ENCODE measurements at places on chromosomes 6 and 20.

GRCh38 chr20:62212299-62212698 lies 7.8 kb downstream of the HRH3 start:
- no peak for DNase-seq

DNA sequence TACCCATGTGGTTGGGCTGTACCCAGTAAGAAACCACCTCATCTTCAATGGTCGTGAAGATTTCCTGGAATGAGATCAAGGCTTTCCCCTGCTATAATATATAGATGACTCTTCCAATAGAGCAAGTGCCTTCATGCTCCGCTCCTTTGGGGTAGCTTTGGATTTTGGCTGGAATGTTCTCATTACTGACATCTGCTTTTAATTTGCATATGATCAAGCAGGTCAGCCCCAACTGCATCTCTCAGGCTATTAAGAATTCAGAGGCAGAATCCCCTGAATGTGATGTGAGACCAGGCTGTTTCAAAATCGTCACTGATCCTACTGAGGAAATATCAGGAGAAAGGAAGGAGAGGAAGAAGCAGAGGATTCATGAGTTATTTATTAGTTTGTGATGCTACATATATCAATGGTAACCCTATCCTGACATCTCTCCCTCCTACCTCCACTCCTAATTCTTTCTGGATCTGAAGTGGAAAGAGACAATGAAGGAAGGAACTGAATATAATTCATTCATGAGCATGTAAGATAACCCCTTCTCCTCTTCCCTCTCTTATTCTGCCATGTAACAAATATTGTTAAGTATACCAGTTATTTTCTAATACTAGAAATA lies 47.6 kb upstream of the FUCA2 start:
- no peak for DNase-seq

DNA sequence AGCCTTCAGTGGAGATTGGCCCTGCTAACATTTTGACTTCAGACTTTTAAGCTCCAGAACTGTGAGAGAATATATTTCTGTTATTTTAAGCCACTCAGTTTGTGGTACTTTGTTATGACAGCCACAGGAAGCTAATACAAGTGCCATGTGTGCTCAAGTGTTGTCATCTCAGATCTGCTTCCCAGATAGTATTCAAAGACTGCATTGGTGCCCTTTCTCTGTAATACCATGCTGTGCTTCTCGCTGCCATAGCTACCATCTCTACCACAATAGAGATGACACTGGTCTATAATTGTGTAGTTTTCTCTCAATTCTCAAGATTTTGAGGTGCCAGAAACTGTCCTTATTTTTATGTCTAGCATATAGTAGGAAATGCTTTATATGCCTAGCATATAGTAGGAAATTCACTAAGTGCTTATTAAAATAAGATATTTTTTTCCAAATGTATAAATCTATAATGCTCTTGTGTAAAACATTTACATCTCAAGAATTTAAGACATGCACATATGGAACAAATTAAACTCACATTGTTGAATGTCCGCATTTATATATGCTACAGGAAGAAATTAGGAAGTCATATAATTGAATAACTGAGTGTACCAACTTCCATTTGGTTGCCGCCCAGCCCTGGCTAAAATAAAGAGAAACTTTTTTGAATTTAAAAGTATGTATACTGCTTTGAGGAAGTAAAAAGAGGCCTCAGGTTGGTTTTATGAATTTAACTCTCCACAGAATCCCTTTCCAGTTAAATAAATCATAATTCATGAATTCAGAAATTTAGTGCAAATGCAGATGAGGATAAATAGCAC lies 77.6 kb downstream of the TPBG start:
- no peak for DNase-seq

- no peak for DNase-seq
These were observed 594 bp downstream of the ARFGEF3 start for GRCh38 chr6:138162111-138162954.

DNA sequence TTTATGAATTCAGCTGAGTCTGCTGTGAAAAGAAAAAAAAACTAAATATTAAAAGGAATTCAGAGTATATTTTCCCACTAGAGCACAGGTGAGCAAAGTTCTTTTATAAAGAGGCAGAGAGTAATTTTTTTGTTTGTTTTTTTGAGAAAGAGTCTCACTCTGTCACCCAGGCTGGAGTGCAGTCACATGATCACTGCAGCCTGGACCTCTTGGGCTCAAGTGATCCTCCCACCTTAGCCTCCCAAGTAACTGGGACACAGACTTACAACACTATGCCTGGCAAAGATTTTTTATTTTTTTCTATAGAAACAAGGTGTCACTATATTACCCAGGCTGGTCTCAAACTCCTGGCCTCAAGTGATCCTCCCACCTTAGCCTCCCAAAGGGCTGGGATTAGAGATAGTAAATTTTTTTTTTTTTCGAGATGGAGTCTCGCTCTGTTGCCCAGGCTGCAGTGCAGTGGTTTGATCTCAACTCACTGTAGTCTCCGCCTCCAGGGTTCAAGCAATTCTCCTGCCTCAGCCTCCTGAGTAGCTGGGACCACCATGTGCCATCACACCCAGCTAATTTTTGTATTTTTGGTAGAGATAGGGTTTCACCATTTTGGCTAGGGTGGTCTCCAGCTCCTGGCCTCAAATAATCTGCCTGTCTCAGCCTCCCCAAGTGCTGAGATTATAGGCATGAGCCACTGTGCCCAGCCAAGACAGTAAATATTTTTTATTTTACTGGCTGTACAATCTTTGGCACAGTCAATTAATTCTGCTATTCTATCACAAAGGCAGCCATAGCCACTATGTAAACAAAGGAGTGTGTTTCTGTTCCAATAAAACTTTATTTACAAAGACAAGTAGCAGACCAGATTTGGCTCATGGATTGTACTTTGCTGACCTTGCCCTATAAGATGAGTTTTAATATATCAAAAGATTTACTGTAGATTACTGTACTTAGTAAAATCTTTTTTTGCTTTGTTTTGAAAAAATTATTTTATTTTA lies 14.5 kb upstream of the B4GALT5 start:
- DNase-seq: no peak

DNA sequence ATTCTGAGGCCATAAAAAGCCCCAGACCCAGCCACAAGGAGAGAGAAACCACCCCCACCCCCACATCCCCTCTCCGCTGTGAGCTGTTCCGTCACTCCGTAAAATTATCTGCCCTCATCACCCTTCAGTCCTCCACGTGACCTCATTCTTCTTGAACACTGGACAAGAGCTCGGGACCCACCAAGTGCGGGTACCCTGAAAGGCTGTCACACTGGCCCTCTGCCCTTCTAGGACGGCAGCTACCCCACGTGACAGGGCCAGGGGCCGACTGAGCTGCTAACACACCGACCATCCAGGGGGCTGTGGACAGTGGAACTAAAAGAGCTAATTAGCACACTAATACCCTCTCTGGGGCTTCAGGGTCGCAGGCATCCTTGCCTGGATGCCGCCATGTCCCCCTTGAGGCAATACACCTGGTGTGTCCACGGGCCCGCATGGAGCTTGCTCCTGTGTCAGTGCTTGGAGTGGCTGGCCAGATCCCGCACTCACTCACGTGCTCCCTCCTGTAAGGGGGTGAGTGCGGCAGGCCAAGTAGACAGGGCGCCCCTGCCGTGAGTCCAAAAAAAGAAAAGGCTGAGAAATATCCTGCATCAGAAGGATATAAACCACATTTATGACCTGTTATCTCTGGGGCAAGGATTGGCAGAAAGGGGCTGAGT lies 29.2 kb upstream of the AHCY start:
- no peak for DNase-seq

DNA sequence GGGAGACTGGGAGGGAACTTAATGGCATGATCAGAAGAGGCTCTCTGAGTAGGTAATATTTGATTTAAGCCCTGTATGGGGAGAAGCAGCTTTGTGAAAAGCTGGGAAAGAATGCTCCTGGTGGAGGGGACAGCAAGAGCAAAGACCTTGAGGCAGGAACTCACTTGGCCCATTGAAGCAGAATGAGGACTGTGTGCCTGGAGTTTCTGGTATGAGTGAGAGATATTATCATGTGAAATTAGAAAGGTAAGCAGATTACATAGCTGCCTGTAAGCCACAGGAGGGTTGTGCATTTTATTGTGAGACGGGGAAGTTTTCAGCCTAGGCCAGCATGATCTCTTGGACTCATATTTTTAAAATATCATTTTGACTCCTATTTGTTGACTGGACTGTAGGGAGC lies 502.1 kb downstream of the DHX35 start:
- no peak for DNase-seq

DNA sequence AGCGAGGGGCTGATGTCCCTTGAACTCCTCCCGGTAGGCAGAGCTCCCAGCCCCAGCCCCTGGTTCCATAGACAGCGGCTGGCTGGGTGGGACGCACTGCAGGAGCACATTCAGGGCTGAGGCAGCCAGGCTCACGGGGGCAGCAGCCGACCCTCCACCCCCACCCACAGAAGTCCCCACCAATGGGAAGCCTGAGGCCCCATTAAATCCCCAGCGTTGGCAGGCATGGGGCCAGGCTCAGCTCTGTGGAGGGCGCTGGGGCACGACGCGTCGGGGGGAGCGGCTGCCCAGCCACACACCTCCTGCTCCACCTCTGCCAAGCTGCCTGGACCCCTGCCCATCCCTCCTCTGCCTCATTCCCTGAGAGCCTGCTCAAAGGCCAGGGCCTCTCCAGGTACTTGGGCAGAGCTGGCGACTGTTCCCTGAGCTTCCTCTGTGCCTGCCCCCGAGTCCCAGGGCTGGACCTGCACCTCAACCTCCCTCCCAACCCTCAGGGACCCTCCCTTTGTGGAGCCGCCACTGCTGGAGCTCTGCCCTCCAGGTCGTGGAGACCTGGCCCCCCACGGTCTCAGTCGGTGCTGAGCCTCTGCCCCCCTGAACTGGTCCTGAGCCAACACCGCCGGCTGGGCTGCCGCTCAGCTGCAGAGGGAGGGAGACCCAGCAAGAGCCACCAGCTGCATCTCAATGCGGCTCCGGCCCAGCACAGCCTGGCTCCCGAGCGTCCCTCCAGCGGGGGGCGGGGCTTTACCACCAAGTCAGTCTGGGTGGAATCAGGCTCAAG lies 9.1 kb downstream of the CHRNA4 start:
- DNase-seq: no peak
